Right renal cortex interstitium (tissue), 3 donors: ENCODE measurements at places on chromosomes 1 and 21. TPM values are rescaled to one million over a fixed set of nuclear protein-coding genes. Genes with fewer than 3 reads are reported as not detected.

DNA sequence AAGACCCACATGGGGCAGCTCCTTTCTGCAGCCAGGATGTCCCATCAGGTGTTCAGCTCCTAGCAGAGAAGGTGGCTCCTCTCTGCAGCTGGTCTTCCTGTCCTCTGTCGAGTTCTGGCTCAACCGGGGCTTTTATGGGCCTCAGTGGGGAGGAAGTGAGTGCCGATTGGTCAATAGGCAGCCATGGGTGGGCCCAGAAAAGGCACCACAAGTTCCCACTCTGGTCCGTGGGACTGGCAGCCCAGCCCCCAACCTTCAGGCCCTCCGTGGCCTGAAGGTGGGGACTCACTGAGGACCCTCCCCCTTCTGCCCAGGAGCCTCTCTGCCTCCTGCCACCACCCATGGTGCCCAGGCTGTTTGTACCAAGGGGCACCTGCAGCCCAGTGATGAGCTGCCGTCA is 161.7 kb upstream of the DUSP10 start:
- DNase-seq: no peak

DNA sequence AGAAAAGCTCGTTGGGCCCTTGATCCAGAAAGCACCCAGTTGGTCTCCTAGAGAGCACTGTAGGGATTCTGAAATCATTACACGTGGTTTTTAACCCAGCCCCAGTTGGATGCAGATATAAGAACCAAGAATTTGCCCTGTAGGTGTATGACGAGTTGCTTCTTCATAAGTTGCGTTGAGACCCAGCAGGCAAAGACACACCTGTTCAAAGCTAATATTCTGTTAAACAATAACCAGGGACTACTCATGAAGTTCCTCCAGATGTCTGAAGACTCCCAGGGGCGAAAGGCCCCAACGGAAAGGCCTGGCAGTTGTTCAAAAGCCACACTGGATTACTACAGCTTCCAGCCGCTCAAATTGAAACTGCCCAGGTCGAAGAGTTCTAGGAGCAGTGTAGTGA is 88.6 kb upstream of the HNRNPU start:
- no peak for DNase-seq

DNA sequence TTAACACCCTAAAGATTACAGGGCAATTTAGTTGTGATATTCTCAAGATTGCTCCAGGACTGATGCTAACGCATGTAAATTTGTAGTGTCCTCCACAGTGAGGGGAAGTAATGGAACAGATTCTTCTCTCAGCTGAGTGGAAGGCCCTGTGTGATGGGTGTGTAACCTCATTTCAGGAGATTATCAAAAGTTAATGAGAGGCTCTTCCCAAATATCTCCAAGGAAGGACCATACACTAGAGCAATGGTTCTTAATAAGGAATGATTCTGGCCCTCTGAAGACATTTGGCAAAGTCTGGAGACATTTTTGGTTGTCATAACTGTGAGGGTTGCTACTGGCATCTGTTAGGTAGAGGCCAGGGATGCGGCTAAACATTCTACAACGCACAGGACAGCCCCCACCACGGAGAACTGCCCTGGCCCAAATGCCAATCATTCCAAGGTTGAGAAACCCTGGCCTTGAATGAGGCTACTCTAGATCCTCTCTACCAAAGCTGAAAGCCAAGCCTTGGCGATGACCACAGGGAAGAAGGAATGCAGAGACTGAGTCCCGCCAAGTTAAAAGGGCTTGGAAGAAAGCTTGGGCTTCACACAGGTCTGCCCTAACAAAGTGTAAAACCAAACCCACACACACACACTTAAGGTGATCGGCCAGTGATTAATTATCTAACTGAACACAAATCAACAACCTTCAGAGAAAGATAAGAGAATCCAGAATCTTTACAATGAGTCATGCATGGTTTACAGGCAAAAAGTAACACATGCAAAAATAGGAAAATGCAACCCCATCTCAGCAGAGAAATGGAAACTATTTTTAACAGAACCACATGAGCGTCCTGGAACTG is 135.8 kb downstream of the SYF2 start:
- DNase-seq: no peak

The GNG4 gene
- polyA plus RNA-seq: 2.9 TPM

DNA sequence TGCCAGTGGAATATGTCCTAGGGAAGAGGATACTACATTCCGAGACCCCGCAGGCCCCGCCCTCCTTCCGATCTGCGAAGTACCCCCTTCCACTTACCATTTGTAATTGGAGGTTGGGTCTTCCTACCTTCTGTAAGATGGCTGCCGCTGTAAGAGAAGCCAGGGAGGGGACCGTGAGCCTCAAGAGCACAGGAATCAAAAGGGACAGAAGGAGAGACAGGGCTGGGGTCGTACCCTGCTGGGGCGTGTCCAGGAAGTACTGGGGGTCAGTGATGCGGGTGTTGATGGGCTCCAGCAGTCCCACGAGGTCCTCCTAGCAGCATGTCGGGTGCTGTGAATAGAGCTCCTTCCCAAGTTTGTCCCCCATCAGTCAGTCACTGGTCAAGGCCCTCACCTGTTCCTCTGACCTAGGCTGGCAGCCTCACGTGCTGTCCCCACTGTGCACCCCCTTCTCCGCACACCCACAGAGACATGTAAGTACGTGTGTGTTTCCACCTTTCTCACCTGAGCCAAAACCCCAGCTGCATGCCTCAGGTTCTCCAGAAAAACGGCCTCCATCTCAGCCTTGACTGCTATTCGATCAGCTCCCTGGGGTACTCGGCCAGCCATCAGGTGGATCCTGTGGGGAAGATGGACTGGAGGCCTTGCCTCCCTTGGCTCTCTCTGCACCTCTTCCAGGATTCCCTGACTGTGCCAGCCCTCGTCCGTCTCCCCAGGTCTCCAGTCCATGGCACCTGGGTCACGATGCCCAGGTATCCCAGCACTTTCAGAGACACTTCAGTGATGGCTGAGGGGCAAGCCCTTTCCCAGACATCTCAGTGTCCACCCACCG is 1.8 kb downstream of the HYI start:
- no peak for DNase-seq

The FAM3B gene
- 20.5 TPM for polyA plus RNA-seq

GRCh38 chr1:230090194-230090711 is 23.2 kb downstream of the GALNT2 start:
- DNase-seq: no peak

The POU3F1 gene
- 0.54 TPM for polyA plus RNA-seq

DNA sequence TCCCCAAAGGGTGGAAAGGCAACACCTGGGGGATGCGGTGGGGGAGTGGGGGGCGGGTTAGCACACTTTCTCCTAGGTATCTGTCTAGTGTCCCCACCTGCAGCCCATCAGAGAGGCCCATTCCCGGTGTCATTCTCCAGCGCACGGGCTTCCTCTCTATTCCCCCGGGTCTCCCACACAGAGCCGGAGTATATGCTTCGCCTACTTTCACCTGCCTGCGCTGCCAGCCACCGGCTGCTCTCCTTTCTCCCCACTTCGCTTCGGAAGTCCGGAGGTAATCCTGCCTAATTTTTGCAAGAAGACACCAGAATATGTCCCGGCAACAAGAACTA is 852 bp downstream of the RGS7 start:
- DNase-seq: no peak

GRCh38 chr1:67372136-67372535 is 58.1 kb downstream of the SERBP1 start:
- no peak for DNase-seq

The CR1L gene
- 1.6 TPM for polyA plus RNA-seq

DNA sequence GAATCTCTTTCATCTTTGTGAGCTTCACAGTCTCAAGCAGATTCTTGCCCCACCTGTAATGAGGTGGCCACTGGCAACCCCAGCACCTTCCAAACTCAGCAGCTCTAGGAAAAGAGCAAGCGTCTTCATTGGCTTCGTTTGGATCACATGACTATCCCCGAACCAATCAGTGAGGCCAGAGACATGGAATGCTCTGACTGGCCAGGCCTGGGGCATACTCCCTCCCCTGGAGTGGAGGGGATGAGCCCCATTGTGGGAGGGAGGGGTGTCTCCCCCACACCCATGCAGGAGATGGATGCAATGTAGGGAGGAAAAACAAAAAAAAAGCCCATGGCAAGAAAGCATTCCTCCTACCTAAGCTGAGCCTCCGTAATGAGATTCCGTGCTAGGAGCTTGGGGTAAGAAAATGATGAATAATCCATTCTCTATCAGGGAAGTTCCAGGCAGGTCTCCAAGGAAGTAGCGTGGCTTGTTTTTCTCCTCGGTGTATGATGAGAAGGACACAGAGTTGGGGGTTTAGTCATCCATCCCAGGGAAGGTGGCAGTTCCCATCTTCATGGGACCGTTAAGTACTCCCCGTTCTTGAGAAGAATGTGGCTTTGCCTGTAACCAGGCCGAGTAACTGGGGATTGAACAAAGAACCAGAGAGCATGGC is 32.7 kb downstream of the FHAD1 start:
- no peak for DNase-seq
